ENCODE measurements at places on chromosomes 2 and 18. TPM values are rescaled to one million over a fixed set of nuclear protein-coding genes. Genes with fewer than 3 reads are reported as not detected.

GRCh38 chr18:49059028-49059834 is 108.5 kb upstream of the SMAD7 start:
- DNase-seq = peak; percentile 34

DNA sequence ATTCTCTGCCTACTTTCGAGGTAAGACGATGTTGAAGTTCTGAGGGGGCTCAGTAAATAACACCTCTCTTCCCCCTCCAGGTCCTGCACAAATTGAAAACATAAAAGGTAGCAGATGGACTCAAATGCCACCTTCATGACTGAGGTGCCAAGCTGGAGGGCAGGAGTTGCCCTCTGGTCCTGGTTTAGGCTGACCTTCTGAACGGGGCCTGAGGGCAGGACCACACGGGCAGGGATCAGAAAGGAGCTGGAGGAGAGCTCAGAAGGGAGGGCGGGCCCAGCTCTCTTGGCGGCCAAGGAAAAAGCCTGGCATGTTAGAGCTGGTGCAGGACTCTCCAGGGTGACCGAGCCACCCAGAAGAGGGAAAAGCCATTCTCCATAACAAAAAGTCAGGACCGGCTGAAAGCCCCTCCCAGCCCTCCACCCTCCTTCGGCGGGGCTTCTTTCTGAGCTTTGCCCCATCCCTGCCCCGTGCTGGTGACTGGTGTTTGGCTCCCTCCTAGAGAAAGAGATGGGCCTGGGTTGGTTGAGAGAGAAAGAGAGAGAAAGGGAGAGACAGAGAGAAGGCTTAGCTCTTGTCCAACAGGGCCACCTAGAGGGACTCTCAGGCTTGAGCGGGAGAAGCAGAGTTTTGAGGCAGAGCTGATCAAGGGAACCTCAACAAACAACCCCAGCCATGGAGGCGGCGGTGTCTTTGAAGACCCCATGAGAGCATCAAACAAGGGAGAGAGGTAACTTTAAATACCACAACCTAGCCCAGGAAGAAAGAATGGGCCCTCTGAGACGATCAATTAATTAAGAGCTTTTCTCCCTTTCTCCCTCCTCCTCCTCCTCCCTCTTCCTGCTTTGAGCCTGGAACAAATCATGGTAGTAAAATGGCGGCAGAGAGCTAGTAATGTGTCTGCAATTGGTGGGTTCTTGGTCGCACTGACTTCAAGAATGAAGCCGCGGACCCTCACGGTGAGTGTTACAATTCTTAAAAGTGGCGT is 50.8 kb downstream of the WIPF1 start:
- DNase-seq = peak; percentile 38

DNA sequence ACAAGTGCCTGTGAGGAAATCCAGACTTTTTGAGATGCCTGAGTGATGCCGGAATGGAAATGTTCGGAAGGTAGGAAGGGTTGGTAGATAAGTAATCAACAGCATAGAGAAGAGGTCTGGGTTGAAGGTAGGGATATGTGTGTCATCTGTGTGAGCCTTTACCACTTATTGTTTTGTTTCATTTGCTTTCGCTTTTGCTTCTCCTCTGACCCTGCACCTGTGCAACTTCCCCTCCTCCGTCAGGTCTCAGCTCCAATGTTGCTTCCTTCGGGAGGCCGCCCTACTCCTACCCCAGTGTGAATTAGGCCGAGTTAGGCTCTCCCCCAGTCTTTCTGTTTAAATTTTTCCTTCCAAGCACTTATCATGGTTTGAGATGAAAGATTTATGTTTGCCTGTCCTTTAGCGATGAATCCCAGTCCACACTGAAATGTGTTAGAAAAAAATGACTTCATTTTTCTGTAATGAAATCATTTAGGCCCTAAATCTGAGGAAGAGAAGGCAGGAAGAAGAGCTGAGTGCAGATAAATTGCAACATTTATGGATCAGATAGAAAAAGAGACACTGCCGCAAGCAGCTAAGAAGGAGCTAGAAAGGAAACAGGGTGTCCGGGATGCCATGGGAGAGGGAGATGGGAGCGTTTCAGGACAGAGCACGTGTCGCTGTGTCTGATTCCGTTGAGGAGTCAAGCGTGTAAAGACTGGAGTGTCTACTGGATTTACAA is 139.6 kb upstream of the PELI1 start:
- no peak for DNase-seq

GRCh38 chr2:126399001-126399400 is 257.0 kb upstream of the GYPC start:
- DNase-seq = peak; percentile 3

DNA sequence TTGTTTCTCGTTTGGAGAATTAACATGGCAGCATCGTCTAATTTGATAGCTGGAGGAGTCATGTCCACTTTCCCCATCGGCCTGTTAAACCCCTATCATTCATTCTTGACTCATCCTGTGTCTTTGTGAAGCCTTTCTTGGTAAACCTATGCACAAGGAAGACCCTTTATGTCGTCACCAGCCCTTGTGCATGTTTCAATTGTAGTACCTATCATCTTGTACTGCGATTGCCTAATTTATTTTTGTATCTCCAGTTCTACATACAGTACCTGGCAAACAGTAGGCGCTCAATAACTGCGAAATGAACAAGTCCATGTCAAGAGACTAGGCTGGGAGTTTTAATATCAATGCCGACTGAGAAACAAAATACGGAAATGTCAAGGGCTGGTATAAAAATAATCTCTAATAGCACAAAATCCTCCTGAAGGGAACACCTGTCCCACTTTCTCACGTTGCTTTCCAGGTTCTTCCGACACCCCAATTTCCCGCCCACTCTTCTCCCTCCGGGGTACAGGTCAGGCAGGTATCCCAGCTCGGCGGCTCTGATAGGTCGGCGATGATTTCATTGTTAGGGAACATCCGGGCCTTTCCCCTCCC is 1.3 kb upstream of the PPM1B start:
- DNase-seq = no peak

- no peak for DNase-seq
Measured at GRCh38 chr2:188973641-188974040, 532 bp upstream of the COL3A1 start.

DNA sequence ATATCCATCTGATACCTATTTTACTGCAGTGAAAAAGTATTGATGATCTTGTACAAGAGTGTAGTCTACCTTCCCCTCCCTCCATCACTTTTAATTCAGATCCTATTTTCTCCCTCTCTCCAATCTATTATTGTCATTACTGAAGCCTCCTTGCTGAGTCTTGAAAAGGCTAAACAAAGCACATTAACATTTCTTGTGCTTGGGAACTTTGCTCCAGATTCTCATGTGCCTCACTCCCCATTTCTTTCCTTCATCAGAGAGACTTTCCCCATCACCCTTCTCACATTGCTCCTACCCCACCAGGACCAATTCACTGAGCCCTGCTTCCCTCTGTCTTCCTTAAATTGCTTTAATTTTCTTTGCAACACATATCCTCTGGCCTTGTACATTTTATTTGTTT is 736.2 kb upstream of the GCFC2 start:
- DNase-seq = no peak

- no peak for DNase-seq
Measured at GRCh38 chr2:106117347-106117746, 76.8 kb downstream of the UXS1 start.

DNA sequence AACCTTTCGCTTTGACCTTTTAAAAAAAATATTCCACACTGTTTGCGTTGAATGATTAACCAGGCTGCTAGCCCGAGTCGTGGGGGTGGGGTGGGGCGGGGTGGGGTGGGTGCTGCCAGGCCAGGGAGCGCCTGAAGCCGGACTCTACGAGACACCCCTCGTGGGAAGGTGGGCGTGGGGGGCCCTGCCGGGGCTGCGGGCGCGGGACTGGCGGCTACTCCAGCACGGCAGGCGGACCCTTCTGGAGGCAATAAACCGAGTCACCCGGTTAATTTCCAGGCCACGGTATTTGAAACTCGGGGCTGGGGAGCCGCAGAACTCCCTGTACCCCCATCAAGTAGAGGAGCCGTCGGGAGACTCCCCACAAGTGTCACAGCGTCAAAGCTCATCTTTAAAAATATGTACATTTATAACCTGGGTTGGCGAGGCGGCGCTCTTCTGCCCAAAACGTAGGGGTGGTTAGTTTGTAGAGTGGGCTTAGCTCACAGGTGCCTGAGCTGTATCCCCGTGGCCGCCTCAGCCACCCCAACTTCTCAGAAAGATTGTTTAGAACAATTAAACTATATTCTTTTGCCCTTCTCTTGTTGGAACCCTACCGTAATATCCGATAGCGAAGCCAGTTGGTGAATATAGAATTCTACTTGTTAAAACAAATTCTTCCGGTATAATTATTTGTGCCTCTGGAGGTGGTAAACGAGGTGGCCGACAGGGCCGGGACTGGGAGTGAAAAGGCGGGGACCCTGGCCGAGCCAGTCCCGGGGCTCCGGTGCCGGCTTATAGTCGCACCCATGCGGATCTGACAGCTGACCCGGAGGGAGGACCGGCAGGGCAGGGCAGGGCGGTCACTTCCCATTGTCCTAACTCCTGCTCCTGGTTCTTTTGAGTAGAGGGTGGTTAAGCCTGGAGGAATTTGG is 1.4 kb downstream of the B3GNT2 start:
- DNase-seq = peak; percentile 43

DNA sequence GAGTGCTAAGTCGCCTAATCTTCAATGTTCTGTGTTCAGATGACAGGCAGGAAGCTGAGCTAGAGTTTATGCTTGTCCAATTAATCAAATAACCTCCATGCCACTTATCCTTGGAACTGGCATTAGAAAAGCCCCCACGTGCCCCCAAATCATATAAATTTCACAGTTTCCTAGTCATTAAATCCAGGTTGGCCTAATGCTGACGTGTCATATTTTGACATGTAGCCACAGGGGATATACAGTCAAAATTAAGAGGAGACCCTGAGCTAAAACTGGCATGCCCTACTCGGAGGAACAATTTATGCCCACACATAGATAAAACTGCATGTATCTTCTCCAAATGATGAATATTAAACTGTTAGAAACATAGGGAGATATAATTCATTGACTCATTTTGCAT is 101.0 kb downstream of the AFF3 start:
- no peak for DNase-seq

The TMEM214 gene
- polyA plus RNA-seq = 137 TPM

The CASP10 gene
- polyA plus RNA-seq = 23.8 TPM

The SALL3 gene
- not detected for polyA plus RNA-seq

The BMP10 gene
- not detected for polyA plus RNA-seq

The TSPYL6 gene
- polyA plus RNA-seq = 0.03 TPM

Measured in HepG2 (cell line).